ENCODE measurements at places on chromosomes 13 and 19. TPM values are rescaled to one million over a fixed set of nuclear protein-coding genes. Genes with fewer than 3 reads are reported as not detected.

ZNF816 gene
- total RNA-seq = 8.0 TPM

PRR19 gene
- 0.55 TPM for total RNA-seq

NCR1 gene
- total RNA-seq = not detected

C3 gene
- total RNA-seq = 0.22 TPM

VSTM1 gene
- not detected for total RNA-seq

PRKCG gene
- not detected for total RNA-seq

TEX26 gene
- total RNA-seq = not detected

PTPRS gene
- total RNA-seq = 117 TPM

SPRED3 gene
- total RNA-seq = 2.4 TPM

DENND1C gene
- total RNA-seq = not detected

ZNF77 gene
- 4.7 TPM for total RNA-seq

ZNF440 gene
- total RNA-seq = 17.1 TPM

ZNF254 gene
- total RNA-seq = 8.9 TPM

KRTDAP gene
- not detected for total RNA-seq

KLK4 gene
- total RNA-seq = not detected

GJB2 gene
- total RNA-seq = not detected

TMEM255B gene
- total RNA-seq = 1.3 TPM

GPR4 gene
- total RNA-seq = 0.12 TPM

FUT1 gene
- total RNA-seq = 1.1 TPM

KEAP1 gene
- 93.1 TPM for total RNA-seq

KLC3 gene
- total RNA-seq = not detected

KIR3DL1 gene
- total RNA-seq = not detected

HCST gene
- total RNA-seq = 0.22 TPM

TMEM145 gene
- 0.77 TPM for total RNA-seq

OR7C1 gene
- not detected for total RNA-seq

LIM2 gene
- total RNA-seq = not detected

ZGLP1 gene
- total RNA-seq = 0.22 TPM

UNC13A gene
- 0.44 TPM for total RNA-seq

STARD13 gene
- total RNA-seq = 29.1 TPM

CKAP2 gene
- 24.4 TPM for total RNA-seq

ZNF69 gene
- total RNA-seq = 2.9 TPM

CALR3 gene
- not detected for total RNA-seq

FFAR1 gene
- total RNA-seq = not detected

FCGBP gene
- total RNA-seq = 2.1 TPM

GFY gene
- 0.11 TPM for total RNA-seq

ONECUT3 gene
- total RNA-seq = not detected

RFPL4A gene
- total RNA-seq = not detected

GAS6 gene
- total RNA-seq = 272 TPM

NLRP7 gene
- total RNA-seq = 0.22 TPM

ZNF415 gene
- 6.1 TPM for total RNA-seq

TGDS gene
- total RNA-seq = 19.0 TPM

CEACAM5 gene
- not detected for total RNA-seq

ZNF627 gene
- 24.9 TPM for total RNA-seq

TEX101 gene
- total RNA-seq = not detected

APBA3 gene
- 19.6 TPM for total RNA-seq

SIGLEC8 gene
- total RNA-seq = not detected

ANKLE1 gene
- 1.00 TPM for total RNA-seq

RASA3 gene
- 23.9 TPM for total RNA-seq

Measured in uterine smooth muscle cell (primary cell).